ENCODE measurements at places on chromosomes 1 and 21.
A peak's percentile ranks its signal among the peaks of the same experiment; 100 is the strongest.

DNA sequence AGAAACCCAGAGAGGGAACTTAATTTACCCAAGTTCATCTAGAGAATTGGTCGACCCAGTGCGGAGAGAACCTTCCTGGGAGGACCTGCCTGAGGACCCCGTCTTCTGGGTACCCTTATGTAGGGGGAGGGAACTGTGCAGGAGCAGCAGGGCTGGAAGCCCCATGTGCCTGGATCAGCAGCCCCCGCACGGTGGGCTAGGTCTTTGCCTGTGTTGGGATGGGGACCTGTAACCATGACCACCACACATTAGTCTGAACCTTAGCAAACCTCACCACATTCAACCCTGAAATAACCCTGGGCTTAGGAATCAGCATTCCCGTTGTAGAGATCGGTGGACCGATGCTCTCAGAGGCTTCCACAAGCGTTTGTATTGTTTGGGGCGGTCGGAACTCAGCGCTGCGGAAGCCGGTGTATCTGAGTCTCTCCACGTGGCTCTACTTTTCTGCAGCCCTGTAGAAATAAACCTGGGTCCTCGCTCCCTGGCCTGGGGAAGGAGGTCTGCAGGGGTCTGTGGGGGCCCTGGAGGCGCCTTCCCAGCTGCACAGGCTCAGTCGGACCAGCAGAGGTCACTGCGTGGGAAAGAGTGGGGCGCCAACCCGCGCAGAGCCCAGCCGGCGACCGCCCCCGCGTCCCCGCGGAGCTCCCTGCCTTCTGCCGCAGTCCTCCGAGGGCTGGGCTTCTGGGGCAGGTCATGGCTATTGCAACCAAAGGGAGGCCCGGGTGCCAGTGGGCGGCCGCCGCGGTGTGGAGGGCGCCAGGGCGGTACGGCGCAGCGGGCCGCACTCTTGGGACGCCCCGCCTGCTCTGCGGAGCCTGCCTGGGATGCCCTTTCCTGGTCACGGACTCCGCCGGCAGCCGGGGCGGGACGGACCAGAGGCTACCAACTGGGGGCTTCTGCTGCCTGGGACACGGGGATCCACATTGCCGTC, 36.2 kb upstream of the KCNA10 start:
- DNase-seq, result peak; percentile 76

DNA sequence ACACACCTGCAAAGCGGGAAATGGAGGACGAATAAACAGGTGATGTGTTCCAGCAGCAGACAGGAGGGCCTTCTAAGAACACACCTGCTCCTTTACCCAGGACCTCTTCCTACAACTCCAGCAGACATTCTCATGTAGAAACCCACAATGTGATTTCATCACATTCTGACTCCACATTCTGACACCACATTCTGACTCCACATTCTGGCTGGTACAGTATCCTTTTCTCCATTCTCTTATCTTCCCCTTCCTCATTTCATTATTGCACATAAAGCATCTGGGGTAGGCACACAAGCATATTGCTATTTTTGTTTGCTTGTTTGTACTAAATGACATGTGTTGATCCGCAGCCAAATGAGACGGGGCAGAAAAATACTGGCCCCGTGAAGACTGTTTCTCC, 3.6 kb upstream of the ZNF124 start:
- no peak for DNase-seq

DNA sequence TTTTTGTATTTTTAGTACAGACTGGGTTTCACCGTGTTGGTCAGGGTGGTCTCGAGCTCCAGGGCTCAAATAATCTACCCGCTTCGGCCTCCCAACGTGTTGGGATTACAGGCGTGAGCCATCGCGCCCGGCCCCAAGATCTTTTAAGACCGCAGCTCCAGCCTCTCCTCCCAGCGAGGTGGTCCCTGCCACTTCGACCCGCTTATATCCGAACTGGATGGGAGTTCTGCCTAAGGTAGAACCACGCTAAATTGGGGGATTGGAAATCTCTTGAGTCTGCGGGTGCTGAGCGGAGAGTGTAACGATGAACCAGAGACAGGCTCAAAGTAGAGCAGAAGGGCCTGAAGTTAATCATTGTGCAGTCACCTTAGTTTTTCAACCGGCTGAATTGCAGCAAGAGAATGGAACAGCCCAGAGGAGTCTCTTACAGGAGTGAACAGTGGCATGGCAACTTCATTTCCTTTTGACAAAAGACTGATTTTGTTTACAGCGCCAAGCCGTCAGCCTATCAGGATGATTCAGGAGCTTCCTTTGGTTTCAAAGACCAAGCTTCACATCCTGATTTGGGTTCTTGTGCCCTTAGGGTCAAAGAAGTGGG, 726 bp upstream of the CYB5R1 start:
- DNase-seq, result peak; percentile 52

GRCh38 chr1:153852170-153852569, 70.6 kb downstream of the GATAD2B start:
- no peak for DNase-seq

DNA sequence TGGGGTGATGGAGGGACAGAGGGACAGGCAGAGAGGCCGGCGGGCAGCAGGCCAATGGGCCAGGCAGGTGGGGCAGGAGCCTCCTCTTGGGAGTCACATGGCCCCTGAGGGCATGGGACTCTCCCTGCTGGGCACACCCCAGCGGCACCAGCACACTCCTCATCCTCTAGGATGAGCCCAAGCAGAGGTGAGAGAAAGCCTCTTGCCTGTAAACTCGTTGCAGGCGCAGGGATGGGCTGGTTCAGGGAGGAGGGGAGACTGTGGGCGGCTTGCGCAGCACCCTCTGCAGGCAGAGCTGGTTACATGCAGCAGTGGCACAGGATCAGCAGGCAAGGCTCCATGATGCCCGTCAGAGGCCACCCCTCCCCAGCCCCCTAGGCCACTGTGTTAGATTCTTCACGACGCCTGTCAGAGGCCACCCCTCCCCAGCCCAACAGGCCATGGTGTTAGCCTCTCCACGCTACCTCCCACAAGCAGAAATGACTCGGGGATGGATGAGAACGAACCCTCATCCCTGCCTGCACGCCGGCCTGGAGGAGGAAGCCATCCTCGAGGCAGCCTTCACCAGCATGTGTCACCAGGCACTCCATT, 209.7 kb upstream of the VAMP3 start:
- no peak for DNase-seq

DNA sequence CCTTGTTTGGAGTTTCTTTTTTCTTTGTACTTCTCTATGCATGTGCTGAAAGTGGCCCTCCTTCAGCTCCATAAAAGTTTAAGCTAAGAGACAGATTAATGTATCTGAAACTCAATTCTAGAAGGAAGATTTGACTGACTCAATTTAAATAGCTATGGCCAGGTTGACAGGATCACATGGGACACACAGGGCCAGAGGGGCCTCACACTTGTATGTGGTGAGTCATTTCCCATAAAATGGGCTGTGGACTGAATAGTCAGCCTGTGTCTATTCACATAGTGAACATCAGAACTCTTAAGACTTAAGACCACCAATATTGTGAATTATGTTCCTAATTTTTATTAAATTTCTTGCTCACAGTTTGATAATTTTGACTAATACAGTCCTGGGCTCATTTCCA, 45.7 kb upstream of the DEPDC1 start:
- no peak for DNase-seq

DNA sequence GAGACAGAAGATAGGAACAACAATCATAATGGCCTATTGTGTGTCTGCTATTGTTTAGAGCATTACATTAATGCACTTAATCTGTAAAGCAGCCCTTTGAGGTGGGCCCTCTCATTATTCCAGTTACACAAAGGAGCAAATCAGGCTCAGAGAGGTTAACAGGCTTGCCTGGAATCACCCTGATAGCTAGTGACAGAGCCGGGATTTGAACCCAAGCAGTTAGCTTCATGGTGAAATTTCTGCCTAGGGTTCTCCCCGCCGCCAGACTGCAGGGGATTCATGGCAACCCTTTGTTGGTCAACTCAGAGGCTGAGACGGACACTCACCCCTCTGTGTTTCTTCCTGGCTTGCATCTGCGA, 7.1 kb downstream of the HEYL start:
- DNase-seq, result no peak

GRCh38 chr1:150813028-150813707, 5.1 kb upstream of the CTSK start:
- no peak for DNase-seq

DNA sequence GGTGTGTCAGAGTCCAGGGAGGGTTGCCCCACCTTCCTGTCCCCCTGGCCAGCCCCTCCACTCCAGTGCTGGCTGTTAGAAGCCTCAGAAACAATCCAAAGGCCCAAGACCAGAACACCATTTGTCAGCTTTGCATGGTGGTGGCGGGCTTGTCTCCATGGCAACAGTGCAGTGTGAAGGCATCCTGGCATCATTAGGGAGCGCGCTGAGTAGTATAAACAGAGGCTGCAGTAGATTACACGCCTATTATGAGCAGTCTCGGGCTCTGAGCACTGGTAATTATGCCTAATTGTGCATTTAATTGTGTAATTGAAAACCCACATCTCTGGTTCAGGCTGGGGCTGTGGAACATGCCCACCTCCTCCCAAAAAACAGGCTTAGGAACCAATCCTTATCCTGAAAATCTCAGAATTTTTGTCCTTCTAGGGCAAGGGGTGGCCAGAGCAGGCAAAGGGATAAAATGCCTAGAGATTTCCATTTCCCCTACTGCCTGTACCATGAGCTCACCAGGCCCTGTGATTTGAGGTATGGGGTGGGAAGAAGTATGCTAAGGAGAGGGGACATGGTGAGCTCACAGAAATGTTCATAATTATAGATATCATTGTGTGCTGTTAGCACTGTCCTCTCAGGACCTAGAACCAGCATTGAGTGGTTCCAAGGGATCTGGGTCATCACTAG, 11.7 kb downstream of the NKAIN1 start:
- no peak for DNase-seq

- no peak for DNase-seq
These were observed 118.7 kb downstream of the RGS2 start for GRCh38 chr1:192927496-192927895.

DNA sequence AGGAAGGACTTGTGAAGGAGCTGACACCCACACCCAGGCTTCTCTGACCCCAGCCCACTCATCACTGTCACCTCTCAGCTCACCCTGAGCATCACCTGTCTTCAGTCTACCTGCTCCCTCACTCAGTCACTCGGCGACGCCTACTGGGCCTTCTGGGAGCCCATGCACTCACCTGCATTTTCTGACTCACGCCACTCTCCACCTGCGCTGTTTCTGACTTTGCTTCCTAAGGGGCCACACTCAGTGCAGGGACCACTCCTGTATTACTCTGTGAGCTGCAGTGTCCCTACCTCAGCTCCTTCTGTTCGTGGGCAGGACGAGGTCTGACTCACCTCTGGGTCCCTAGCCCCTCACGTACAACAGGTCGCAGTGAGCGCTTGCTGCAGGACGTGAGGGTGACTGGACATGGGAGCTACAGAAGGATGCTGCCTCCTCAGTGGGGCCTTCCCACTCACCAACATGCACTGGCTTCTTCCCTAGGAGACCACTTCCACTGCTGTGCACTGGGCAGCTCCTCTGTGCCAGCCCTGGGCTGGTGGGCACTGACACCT, 102.3 kb downstream of the GLIS1 start:
- DNase-seq, result no peak

GRCh38 chr1:236009191-236009590, 55.7 kb downstream of the NID1 start:
- no peak for DNase-seq

GRCh38 chr1:2803086-2803930, 1.8 kb upstream of the TTC34 start:
- no peak for DNase-seq

- DNase-seq, result no peak
These were observed 203.7 kb downstream of the PLA2G4A start for GRCh38 chr1:187032316-187032981.

- no peak for DNase-seq
These were observed 2.7 kb upstream of the HMGN2 start for GRCh38 chr1:26469558-26469957.

GRCh38 chr1:226309398-226310244, 657 bp upstream of the LIN9 start:
- peak; percentile 27 for DNase-seq

DNA sequence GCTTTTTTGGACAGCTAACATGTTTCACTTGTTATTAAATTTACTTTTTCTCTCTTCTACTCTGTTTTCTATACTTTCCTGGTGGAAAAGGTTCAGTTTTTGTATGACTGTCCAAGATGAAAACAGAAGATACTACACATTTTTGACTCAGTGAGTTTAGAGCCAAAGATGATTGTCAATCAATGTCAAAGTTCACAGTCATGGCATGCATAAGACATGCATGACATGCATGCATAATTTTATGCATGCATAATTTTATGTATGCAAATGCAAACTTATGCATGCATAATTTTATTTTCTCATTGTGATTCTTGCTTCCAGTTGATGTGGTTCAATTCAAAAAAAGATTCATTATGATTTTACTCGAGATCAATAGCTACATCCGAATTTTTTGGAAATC, 48.1 kb upstream of the TMPRSS15 start:
- no peak for DNase-seq

DNA sequence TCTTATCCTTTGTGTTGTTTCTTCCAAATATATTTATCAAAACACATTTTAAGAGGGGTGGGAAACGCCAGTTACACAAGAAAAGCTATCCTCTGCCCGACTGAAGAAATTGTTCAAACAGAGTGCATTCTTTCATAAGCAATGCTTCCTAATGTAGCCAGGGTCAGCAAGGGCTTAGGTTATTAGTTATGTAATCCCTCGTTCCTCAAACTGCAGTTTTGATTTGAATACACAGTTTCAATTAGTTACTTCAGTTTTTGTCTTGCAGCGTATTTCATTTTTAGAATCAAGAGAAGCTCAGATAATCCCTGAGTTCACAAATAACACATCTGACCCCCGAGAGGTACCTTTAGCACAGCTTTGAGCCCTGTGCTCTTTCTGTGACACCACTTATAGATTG, 141.7 kb upstream of the NRIP1 start:
- DNase-seq, result peak; percentile 68

DNA sequence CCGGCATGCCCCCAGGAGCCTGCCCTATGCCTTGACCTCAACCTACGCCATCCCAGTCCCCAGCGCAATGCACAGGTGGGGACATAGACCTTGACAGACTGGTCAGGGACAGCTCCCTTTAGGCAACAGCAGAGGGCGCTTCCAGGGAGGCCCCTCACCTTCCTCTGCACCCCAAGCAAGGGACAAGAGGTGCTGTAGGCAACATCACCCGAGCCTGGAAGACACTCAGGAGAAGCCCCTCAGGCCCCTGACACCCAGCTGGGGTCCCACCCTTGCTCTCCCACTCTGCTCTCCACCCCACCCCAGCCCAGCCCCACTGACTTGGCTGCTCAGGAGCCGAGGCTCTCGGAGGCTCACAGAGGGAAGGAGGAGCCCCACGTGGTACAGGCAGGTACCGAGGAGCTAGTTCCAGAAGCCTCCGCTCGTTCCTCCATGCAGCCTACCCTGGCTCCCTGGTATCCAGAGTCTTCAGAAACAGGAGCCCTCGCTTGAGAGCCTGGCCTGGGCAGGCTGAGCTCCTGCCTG, 2.4 kb upstream of the WNT3A start:
- DNase-seq, result peak; percentile 76

- DNase-seq, result no peak
These were observed 100.8 kb downstream of the DMRTB1 start for GRCh38 chr1:53559854-53560580.
